ENCODE measurements at places on chromosomes 16 and 17.

GRCh38 chr16:67409631-67410030 is 6.6 kb downstream of the ZDHHC1 start:
- DNase-seq: no peak

DNA sequence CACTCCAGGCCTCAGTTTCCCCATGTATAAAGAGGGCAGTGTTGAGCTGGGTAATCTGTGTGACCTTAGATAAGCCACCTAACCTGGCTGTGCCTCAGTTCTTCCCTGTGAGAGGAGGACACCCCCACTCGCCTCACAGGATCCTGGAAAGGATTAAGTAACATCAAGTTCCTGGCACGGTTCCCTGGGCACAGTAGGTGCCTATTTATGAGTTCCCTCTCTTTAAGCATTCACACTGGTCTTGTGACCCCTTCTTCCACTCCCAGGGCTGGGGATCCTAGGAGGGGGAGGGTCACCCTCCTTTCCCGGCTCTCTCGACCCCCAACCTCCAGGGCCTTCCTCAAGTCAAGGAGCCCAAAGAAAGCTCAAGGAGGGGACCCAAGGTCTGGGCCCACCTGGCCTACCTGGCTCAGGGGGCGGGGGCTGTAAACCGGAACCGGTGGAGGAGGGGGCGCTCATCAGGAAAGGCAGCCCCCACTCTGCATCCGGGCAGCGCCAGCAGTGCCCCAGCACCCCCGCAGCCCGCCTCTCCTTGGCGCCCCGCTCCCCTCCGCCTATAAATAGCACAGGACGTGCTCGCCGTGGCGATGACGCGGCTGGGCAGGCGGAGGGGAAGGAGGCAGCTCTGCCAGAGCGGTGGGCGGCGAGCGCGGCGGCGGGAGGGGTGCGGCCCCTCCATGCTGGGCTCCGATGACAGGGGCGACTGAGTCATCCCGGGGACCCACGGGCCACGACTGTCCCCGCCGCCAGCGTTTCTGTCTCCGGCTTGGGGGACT is 9.4 kb downstream of the RPL19 start:
- peak; percentile 61 for DNase-seq

- DNase-seq: no peak
These were observed 9.7 kb upstream of the NXPH3 start for GRCh38 chr17:49565948-49566491.

DNA sequence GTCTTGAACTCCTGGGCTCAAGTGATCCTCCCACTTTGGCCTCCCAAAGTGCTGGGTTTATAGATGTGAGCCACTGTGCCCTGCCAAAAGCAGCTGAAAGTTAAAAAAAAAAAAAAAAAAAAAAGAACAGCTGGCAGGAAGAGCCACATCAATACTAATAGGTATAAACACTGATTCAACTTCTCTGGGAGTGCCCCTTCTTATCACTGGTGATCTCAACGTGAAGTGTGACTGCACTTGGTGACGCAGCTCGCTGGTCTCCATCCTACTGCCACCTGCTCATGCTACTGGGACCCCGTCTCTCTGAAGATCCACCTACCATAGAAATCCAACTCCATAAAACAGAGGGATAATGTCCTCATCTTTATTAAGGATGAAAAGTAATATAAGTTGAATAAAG is 40.8 kb downstream of the RNF157 start:
- DNase-seq: no peak

DNA sequence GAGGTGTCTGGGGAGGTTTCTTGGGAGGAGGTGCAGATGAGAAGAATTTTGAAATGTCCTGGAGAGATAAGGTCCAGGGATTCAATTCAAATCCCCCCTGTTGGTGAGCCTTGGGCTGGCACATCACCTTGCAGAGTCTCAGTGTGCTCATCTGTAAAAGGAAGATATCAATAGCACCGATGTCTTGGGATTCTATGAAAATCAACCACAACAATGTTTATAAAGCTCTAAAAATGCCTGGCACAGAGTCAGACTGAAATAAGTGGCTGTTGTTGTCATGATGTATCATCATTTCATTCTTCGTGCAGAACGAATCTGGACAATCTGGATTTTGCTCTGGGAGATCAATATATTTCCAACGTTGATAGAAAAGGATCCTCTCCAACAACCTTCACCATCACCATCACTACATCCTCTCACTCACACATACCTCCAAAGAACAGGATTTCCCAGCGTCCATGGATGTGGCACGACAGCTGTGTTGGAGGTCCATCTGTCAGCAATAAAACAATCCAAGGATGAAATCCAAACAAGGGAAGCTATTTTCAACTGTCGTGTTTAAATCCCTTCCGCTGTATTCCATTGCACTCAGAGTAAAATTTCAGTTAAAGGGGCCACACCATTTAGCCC is 393.7 kb upstream of the DYNLRB2 start:
- DNase-seq: no peak

Data from WTC11 (cell line).